ENCODE measurements at places on chromosomes 7 and 10. TPM values are rescaled to one million over a fixed set of nuclear protein-coding genes. Genes with fewer than 3 reads are reported as not detected.

- DNase-seq, result no peak
Measured at GRCh38 chr10:86350897-86351296, 15.7 kb downstream of the GRID1 start.

DNA sequence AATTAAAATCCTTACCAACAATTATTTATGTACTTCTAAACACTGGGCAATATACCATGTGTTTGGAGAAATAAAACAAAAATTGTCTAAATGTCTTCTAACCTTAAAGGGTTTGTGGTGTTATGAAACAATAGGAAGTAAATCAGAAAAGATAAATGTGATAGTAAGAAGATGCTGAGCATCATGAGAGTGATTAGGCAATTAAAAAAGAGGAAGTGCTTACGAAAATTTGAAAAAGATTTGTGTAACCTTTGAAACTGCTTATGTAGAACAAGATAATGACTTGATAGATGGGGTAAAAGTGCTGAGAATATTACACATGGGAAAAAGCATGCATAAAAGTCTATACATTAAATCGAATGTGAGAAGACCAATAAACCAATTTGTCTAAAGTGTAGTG is 573.4 kb upstream of the CNTNAP2 start:
- DNase-seq, result no peak

GRCh38 chr10:63294781-63295180 is 161.7 kb downstream of the NRBF2 start:
- no peak for DNase-seq

DNA sequence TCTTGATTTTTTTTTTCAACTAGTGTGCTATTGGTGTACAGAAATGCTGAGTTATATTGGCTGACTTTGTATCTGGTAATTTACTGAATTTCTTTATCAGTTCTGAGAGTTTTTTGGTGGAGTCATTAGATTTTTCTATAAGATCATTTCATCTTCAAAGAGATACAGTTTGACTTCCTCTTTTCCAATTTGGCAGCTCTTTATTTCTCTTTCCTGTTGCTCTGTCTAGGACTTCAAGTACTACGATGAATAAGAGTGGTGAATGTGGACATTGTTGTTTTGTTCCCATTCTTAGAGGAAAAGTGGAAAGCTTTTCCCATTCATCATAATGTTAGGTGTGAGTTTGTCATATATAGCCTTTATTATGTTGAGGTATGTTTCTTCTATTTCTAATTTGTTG is 50.2 kb downstream of the LOXL4 start:
- DNase-seq, result no peak

DNA sequence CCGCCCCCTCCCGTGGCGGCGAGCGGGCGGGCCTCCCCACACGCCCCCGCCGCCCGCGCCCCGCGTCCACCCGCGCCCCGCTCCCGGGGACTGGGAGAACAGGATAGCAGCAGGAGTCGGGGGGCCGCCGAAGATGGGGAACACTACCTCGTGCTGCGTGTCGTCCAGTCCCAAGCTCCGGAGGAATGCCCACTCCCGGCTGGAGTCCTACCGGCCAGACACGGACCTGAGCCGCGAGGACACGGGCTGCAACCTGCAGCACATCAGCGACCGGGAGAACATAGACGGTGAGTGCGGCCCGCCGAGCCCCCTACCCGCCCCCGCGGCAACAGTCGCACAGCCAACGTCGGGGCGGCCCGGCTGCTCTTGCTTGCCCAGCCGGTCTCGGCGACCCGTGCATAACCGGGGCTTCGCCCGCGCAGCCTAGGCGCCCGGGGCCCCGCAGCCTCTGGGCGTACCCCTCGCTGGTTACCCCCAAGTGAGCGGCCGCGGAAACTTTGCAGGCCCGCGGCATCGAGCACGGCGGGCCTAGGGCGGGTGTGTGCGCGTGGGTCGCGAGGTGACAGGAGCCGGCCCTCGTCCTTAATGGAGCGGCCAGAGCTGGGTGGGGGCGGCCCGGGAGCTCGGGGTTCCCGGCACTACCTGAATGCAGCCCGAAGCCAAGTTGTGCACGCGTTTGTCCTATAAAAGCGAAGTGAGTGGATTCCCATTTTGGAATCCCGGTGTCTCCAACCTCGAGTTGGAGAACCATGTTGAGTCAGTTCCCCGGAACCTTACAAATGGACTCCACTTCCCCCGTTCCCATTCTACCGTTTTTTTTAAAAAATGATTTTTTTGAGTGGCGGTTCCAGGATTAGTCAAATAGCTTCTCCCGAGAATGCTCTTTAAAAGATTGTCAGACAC is 863 bp downstream of the CCNY start:
- DNase-seq, result peak; percentile 25

DNA sequence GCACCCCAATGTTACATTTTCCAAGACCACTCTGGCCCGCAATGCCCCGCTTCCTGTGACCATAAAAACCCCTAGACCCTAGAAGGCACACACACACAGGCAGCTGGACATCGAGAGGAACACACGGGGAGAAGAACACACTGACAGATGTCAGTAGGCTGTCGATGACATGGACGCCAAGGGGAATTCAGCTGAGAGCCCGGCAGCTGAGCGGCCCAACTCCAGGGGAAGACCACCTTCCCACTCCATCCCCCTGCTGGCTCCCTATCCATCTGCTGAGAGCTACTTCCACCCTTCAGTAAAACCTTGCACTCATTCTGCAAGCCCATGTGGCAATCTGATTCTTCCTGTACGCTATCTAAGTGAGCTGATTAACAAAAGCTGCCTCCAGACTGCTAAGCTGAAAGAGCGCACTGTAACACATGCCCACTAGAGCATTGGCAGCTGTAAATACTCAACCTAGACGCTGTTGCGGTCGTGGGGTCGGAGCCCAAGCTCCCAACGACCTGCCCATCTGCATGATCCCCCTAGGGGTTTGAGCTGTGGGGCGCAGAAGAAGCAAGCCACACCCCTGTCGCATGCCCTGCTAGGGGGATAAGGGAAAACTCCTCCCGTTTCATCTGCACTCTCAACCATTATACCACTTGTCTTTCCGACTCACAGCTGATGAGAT is 843.6 kb upstream of the POT1 start:
- no peak for DNase-seq

FGF8 gene
- total RNA-seq, result not detected

ASL gene
- 13.6 TPM for total RNA-seq

NPFFR1 gene
- total RNA-seq, result not detected

DNA sequence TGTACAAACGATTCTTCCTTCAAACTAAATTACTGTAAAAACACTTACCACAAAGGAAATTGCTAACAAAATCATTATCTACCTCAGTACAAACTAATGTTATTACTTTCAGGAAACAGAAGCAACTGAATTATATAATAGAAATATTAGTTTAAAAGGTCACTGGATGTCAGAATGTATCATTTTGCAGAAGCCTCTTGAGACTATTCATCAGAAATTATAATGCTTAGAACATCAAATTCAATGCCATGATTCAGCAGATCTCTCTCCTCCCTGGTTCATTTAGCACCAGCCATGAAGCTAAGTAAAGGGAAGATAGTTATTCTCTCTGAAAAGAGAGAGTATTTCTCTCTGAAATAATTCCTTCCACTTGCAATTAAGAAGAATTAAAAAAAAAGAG is 223.3 kb downstream of the IMMP2L start:
- DNase-seq, result no peak

GRCh38 chr7:28631995-28632394 is 219.7 kb downstream of the CREB5 start:
- DNase-seq, result no peak

OSBPL3 gene
- 27.9 TPM for total RNA-seq

All from activated naive CD4-positive, alpha-beta T cell treated with anti-CD3 and anti-CD28 coated beads for 36 hours (primary cell).